Thyroid gland (tissue), 4 donors: ENCODE measurements at places on chromosomes 1 and 21.

- no peaks in the 10 kb centered on the region for H3K36me3 ChIP-seq
- H3K27ac ChIP-seq: no peak overlapping the region
- H3K4me1 ChIP-seq: peaks cover 11% of the 10 kb centered on the region
Observed at GRCh38 chr1:202362212-202362611, 13.7 kb downstream of the PPP1R12B start.

DNA sequence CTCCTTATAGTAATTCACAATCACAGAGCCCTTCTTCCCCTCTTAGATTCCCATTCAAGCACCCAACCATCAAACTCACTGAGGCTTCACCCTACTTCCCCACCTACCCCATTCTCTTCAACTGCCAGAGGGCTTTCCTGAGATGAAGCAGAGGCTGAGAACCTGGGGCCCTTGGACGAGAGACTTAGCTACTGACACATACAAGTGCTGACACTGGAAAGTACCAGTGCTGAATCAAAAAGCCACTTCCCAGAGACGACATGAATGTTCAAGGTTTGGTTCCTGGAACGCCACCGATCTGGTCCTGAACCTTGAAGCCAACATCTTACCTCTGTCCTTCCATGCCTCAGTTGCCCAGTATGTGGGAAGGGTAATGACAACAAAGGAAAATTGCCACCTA lies 16.6 kb upstream of the RAP1A start:
- H3K27me3 ChIP-seq: no peaks in the 10 kb centered on the region
- no peak for DNase-seq
- no peak overlapping the region for H3K27ac ChIP-seq
- H3K36me3 ChIP-seq: no peaks in the 10 kb centered on the region
- H3K4me3 ChIP-seq: no peak overlapping the region

GRCh38 chr1:33874636-33875035 lies 10.8 kb downstream of the HMGB4 start:
- no peaks in the 10 kb centered on the region for H3K4me1 ChIP-seq
- no peak for DNase-seq
- no peak overlapping the region for H3K27ac ChIP-seq

DNA sequence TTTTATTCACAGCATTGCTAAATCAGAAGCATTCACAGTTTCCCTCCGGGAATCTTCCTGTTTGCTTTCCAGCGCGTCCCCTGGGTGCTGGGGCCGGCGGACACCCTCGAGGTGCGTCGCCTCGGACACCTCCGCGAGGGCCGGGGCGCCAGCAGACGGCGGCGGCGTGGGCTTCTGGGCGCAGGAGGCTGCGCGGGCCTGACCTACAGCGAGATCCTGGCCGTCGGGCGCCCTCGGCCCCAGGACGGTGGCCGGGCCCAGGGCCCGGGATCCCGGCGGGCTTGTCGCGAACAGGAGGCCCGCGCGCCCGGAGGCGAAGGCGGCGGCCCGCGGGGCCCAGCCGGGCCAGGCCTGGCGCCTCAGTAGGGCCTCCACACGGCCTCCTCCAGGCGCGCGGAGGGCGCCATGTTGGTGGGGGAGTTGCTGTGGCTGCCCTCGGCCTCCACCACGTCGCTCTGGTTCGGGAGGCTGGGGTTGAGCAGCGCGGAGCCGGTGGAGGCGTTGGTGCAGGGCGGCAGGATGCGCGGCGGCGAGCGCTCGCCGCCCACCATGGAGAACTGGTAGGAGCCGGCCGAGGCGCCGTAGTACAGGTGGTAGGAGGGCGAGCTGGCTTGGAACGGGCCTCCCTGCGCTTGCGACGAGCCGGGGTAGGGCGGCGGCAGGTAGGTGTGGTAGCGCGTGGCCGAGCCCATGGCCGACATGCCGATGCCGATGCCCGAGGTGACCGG lies 123.1 kb downstream of the CLIC6 start:
- H3K27ac ChIP-seq: no peak overlapping the region
- no peak for DNase-seq
- H3K27me3 ChIP-seq: no peaks in the 10 kb centered on the region
- no peaks in the 10 kb centered on the region for H3K4me1 ChIP-seq
- H3K36me3 ChIP-seq: no peaks in the 10 kb centered on the region

DNA sequence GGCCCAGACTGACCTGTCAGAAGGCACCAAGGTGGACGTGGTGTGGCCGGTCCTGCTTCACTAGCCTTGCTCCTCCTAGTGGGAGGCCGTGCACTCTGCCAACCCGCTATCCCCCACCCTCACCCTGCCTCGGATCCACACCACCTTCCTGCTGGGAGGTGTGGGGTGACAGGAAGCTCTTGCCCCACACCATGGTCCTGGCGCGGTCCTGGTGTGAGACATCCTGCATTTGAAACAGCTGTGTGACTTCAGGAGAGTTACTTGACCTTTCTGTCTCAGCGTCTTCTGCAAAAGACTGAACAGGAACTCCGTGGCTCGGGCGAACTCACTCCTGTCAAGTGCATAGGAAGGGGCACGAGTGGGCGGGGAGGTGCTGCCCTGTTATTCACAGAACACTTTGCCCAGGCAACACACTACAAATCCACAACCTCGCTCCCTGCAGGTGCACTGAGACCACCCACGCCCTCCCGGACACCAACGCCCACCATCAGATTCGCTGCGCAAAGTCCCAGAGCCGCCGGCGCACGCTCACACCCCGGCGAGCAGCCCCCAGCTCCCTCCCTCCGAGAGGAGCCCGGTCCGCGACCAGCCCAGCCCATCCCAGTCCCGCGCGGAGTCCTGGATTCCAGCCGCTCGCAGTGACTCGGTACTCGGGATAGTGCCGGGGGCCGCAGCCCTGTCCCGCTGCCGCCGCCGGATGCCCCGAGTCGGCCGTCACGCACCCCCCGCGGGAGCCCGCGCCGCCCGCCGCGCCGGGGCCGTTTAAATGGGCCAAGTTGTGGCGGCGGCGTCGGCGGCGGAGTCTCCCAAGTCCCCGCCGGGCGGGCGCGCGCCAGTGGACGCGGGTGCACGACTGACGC lies at the start of gene SAMD11:
TSS of gene SAMD11 (plus strand) at position 793 of the 860 bp plus-strand sequence. CDS start 509 bp downstream, outside the sequence.
- peak within 1 kb of the TSS; percentile 24 for H3K4me3 ChIP-seq
- H3K27me3 ChIP-seq: peaks cover 6% of the 10 kb centered on the region
- DNase-seq: peak; percentile 88
- no peaks in the 10 kb centered on the region for H3K36me3 ChIP-seq
- peaks cover 18% of the 10 kb centered on the region for H3K4me1 ChIP-seq
- no peak within 1 kb of the TSS for H3K27ac ChIP-seq
